ENCODE measurements at places on chromosomes 11 and 22. TPM values are rescaled to one million over a fixed set of nuclear protein-coding genes. Genes with fewer than 3 reads are reported as not detected.

Gene TSPAN18
- total RNA-seq, result not detected

Gene A4GALT
- total RNA-seq, result 0.63 TPM

Gene RFPL1
- not detected for total RNA-seq

Gene TMEM45B
- 24.0 TPM for total RNA-seq

Gene SCGB1C1
- not detected for total RNA-seq

Gene TRIM51
- not detected for total RNA-seq

Gene PATL1
- 23.1 TPM for total RNA-seq

- no peak for DNase-seq
These were observed 9.7 kb upstream of the MALAT1 start for GRCh38 chr11:65489035-65489705.

DNA sequence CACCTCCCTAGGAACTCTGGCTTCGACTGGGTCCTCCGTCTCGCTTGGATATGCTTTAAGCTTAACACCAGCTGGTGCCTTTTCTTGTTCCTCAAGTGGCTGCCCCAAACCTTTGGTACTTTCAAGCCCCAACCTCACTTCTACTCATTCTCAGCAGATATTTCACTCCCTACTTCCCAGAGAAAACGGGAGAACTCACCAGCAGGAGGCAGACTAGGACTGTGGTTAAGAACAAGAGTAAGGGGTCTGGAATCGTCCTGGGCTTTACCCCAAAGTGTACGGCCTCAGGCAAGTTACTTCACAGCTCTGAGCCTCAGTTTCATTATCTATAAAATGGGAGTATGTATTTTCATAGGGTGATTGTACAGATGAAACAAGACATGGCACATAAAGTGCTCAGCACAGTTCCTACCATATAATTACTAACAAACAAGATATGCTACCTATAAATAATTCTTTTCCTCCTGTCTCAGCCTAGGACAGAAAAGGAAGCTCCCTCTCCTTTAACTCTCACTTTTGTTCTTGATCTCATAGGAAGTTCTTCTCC is 37.8 kb downstream of the PAMR1 start:
- peak; percentile 69 for DNase-seq

GRCh38 chr11:118265954-118266353 is 1.9 kb upstream of the MPZL2 start:
- DNase-seq, result peak; percentile 31

GRCh38 chr11:77501758-77502157 is 27.9 kb upstream of the PAK1 start:
- no peak for DNase-seq

DNA sequence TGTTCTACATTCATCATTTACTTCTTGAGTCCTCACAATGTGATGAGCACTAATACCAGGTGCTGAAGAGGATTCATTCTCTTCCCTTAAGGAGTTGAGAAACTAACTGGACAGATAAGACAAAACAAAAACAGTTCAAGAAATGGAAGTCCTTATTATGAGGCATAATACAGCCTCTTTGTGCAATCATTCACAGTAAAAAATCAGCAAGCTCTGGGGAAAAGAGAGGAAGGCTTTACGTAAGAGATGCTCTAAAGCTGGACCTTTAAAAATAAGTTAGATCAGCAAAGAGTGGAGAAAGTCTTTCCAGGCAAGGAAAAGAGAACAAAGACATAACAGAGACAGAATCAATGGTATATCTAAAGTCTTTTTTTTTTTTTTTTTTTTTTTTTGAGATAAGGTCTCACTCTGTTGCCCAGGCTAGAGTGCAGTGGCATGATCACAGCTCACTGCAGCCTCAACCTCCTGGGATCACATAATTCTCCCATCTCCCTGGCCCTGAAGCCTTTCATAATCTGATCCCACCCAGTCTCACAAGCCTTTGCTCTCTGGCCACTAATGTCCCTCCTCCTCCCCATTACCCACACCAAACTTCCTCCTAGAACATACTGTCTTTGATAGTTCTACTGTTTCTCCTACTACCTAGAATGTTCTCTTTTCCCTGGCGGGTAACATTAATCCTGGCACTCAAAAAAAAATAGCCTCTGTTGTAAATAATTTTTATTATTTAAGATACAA is 40.9 kb downstream of the MRTFA start:
- no peak for DNase-seq

DNA sequence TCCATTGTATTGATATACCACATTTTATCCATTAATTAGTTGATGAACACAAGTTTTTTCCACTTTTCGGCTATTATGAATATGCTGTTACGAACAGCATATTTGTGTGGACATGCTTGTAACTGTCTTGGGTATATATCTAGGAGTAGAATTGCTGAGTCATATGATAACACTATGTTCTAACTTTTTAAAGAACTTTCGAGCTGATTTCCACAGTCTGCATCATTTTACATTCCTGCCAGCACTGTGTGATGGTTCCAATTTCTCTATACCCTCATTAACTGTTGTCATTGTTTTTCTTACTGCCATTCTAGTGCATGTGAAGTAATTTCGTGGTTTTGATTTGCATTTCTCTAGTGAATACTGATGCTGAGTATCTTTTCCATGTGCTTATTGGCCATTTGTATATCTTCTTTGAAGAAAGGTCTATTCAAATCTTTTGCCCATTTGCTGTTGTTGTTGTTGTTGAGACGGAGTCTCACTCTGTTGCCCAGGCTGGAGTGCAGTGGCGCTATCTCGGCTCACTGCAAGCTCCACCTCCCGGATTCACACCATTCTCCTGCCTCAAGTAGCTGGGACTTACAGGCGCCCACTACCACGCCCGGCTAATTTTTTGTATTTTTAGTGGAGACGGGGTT is 7.4 kb upstream of the RCE1 start:
- DNase-seq, result no peak

DNA sequence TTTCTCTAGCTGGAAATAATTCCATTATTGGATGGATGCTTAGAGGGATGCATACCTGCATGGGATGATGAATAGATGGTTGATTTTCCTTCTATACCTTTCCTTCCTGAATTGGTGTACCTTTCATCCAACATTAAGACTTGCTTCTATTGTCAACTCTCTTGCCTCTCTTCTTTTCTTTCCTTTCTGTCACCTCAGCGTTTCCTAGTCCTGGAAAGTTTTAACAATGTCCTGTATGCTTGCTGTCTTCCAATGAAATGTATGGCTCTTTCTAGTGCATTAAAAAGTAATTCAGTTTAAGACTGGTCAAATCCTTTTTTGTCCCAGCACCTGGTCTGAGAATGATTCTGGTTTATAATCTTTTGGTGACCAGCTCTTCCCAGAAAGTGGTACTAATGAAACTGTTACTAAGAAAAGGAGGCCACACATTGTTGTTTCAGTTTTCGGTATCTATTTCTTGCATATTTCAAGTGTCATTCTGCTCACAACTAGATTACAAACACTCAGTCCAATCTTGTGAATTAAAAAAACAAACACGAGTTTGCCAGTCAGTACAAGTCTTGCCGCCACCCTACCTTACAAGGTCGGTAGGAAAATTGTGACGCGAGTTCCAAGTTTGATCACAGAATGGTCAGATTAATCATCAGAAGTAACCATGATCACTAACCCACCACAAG is 8.0 kb downstream of the POU2AF1 start:
- no peak for DNase-seq

- DNase-seq, result peak; percentile 28
These were observed 18.6 kb downstream of the USP47 start for GRCh38 chr11:11860103-11860979.

DNA sequence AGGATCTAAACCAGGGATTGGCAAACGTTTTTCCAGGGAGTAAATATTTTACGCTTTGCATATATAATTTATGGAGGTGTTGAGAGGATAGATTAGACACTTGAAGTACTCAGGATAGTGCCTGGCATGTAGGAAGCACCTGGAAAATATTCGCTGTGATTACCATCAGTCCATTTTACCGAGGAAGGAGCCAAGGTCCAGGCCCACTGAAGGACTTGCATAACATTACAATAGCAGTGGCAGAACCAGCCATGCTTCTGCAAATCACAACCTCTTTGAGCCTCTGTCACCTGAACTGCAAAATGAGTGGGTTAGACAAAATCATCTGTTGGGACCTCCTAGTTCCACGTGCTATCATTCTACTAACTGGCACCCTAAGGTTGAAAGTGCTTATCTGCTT is 5.4 kb downstream of the FUT4 start:
- DNase-seq, result no peak

DNA sequence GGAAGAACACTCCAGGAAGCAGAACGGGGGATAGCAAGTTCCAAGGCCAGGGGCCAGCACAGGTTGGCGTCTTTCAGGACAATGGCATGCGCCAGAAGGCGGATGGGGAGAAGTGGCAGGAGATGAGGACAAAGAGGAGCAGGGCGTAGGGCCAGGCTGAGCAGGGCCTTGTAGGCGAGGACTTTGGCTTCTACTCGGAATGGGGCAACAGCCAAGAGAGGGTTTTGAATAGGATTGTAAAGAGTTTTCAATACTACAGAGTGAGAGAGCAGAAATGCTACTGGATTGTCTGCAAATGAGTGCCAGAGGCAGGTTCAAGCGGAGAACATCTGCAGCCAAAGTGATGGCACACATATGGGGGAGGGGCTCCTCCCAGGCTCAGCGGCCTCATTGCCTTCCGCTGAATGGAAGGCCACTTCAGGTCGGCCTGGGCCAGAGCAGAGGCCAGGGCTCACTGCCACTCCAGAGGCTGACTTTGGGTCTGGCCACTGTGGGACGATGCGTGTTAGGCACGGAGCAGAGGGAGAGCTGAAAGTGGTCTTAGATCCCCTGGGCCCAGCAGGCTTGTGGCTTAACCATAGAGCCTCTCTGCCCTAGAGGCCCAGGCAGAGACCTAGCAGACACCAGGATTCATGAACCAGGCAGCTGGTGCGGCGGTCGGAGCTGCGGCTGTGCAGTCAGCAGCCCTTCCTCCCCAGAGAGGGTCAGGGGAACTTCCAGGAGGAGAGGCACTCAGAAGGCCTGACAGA is 118.2 kb downstream of the DSCAML1 start:
- no peak for DNase-seq

DNA sequence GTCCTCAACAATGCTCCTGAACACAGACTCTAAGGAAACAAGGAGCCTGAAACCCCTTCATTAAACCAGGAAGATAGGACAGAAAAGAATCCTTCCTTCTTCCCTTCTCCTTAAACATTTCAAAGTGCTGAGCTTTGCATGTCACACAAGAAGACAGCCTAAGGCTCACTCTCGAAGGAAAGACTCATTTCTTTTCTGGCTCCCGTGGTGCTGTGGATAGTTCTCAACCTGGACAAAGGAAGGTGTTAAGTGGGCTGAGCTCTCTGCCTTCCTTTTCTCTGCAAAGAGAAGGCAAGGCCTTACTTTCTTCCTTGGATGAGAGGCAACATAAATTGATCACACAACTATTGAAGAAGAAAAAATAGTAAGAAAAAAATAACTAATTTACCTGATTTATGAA is 452.4 kb upstream of the DDI1 start:
- DNase-seq, result no peak

GRCh38 chr11:106070606-106071005 is 6.5 kb downstream of the KBTBD3 start:
- DNase-seq, result no peak

DNA sequence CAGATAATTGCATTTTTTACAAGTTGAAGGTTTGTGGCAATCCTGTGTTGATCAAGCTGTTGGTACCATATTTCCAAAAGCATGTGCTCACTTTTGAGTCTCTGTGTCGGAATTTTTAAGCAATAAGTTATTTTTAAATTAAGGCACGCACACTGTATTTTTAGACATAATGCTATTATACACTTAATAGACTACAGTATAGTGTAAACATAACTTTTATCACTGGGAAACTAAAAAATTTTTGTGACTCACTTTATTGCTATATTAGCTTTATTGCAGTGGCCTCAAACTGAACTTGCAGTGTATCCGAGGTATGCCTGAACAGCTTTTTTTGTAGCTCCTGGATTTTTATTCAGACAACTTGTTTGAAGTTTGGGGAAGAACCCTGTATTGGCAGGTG is 31.3 kb upstream of the RRM1 start:
- DNase-seq, result peak; percentile 64

- DNase-seq, result peak; percentile 91
These were observed 65.4 kb downstream of the MICAL2 start for GRCh38 chr11:12175694-12176241.

GRCh38 chr11:65849366-65849765 is 8.6 kb downstream of the CFL1 start:
- peak; percentile 36 for DNase-seq
